ENCODE measurements at places on chromosomes 6 and 20. TPM values are rescaled to one million over a fixed set of nuclear protein-coding genes. Genes with fewer than 3 reads are reported as not detected.
A peak's percentile ranks its signal among the peaks of the same experiment; 100 is the strongest.

DNA sequence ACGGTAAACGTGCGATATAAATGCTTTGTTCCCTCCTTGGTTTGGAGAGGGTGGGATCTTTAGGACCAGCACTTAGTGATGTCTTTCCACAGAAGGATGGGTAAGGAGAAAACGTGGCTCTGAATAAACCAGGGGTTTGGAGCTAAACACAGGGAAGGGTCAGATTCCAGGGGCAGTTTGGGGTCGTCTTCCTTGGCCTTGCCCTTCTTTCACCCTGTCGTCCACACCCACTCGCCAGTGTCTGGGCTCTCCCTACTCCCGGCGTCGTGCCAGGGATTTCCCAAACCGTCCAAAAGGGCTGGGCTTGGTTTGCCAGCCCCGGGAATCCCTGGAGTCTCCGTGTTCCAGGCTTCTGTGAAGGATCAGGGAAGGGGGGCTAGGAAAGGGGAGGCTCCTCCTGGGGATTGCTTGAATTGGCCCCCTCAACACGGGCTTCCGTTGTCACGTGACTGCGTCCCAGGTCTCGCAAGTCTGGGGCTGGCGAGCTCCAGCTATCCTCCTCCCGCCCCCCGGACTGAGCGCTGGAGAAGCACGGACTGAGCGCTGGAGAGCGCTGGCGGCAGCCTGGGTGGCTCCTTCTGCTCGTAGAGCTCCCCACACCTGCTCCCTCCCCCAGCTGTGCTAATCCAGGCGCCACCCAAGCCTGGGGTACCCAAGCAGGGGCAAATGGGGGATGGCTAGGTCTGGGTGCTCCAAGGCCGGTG lies 9.4 kb upstream of the ARMC12 start:
- DNase-seq: peak; percentile 77

DNA sequence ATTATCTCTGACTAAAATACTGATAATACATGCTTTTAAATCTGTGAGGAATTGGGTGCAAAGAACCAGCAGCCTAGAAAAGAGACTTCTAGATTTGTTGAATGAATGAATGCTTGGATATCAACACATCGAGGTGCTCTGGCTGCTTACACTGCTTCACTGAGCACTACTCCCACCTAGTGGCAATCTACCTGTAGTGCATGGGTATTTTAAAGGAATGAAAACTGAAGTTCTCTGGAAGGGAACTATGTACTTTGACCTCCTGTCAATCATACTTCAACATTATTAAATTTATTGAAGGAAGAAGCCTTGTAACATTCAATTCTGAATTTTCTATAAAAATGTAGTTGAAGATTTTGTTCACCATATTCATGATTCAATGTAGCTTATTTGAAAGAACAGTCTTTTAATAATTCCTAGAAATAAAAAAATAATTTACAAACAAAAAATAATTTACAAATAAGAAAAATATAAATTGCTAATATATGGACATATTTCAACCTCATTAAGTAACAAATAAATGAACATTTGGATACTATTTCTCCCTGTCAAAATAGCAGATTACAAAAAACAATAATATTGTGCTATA lies 111.2 kb upstream of the MMS22L start:
- DNase-seq: no peak

- DNase-seq: no peak
Observed at GRCh38 chr6:2839195-2839981, 2.3 kb downstream of the SERPINB1 start.

GRCh38 chr6:46288835-46289234 lies 118.1 kb upstream of the ENPP5 start:
- DNase-seq: no peak

- DNase-seq: no peak
Observed at GRCh38 chr20:63057171-63058117, 50.7 kb upstream of the BHLHE23 start.

GRCh38 chr6:44422531-44422930 lies 35.0 kb downstream of the CDC5L start:
- no peak for DNase-seq

GRCh38 chr6:79269877-79270276 lies 35.4 kb upstream of the HMGN3 start:
- DNase-seq: no peak

KIFC1 gene
- total RNA-seq: 30.1 TPM

DNA sequence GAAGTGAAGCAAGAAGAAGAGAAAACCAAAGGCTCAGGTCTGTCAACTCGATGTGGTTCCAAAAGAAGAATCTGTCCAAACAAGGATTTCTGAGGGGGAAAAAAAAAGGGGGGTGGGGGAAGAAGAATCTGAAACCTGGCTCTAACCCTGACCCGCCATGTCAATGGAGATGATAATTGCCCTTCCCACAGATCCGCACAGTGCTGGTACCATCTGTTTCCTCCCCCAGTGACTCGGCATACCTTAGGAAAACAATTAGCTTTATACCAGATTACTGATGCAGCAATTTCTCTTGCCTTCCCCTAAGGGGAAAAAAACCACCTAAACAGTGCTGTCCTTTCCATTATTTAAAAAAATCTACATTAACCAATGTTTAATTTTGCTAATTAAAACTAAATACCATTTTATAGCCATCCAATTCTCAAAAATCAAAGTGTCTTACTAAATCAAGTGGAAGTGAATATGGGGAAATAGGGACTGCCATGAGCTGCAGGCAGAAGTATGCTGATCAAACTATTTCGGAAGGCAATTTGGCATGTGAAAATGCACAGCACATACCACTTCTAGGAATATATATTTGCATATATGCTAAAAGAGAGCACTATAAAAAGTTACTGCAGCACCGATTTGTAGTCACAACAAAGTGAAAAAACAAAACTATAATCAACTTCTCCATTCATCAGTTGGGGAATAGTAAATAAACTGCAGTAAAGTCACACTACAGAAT lies 46.8 kb downstream of the MAP7 start:
- no peak for DNase-seq

DNA sequence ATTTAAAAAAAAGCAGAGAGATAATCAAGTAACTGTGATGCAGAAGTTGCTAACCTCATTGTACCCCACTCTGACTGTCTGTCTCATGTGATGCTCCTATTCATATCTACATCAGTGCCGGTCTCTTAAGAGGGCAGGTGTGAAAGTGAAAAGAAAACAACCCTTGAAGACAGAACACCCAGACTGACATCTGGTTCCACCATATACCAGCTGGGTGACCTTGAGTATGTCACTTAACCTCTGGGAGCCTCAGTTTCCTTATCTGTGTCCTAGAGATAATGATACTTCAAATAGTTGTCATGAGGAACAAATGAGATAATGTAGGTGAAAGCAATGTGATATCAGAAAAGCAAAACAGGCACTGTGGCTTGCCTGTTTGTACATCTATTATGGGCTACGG lies 426.8 kb upstream of the SOX4 start:
- no peak for DNase-seq

FAM83C gene
- total RNA-seq: not detected
